ENCODE measurements at places on chromosomes 5 and 9.

- DNase-seq, result no peak
Measured at GRCh38 chr5:63959177-63959982, 2.9 kb downstream of the HTR1A start.

GRCh38 chr5:11126844-11127243, 365.8 kb upstream of the DAP start:
- DNase-seq, result no peak

DNA sequence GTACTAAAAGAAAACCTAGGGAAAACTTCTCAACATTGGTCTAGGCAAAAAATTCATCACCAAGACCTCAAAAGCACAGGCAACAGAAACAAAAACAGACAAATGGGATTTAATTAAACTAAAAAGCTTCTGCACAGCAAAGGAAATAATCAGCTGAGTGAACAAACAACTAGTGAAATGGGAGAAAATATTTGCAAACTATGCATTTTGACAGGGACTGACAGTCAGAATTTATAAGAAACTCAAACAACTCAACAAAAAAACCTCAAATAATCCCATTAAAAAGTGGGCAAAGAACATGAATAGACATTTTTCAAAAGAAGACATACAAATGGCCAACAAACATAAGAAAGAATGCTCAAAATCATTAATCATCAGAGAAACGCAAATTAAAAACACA, 189.4 kb downstream of the AUH start:
- DNase-seq, result no peak

- no peak for DNase-seq
Measured at GRCh38 chr5:84622461-84622860, 237.8 kb upstream of the EDIL3 start.

- DNase-seq, result no peak
Measured at GRCh38 chr9:124506433-124506832, 766 bp downstream of the NR5A1 start.
